ENCODE measurements at places on chromosomes 6 and 20.
A peak's percentile ranks its signal among the peaks of the same experiment; 100 is the strongest.

DNA sequence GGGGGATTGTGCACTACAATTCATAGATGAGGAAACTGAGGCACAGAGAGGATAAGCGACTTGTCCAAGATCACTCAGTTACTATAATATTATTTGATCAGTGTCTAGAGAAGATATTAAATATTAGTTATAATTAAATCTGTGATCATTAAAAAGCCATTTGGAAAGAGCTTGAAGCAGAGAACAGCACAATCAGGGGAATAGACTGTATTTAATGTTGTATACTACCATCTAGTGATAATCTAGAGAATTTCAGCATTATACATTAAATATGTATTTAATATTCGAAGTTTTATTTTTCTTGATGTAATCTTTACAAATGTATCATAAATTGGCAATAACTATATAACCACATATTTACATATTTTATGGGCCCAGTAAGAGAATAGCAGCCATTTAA is 20.1 kb upstream of the MTCL3 start:
- DNase-seq, result no peak

GRCh38 chr6:165716886-165717285 is 53.8 kb upstream of the PDE10A start:
- DNase-seq, result no peak

GRCh38 chr6:88165844-88166492 is at the start of gene CNR1:
TSS of gene CNR1 (minus strand) at chr6:88166347. CDS start at chr6:88145274, 21,073 bp downstream.
- peak; percentile 22 for DNase-seq

- no peak for DNase-seq
Observed at GRCh38 chr20:45872626-45873025, 8.4 kb upstream of the ZSWIM1 start.

- no peak for DNase-seq
Observed at GRCh38 chr6:149628875-149629510, 19.5 kb downstream of the KATNA1 start.

DNA sequence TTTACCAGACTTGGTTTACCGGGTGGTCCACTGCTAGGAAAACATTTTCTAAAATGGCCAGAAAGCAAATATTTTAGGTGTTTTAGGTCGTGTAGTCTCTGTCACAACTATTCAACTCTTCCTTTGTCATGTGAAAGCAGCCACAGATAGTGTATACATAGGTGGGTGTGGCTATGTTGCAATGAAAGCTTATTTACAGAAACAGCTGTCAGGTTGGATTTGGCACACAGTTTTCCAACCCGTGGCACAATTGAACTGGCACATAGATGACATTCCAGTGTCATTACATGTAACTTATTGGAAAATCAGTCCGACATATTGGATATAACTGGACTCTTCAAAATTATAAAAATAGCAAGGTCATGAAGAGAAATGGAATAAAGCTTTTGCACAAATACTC is 68.9 kb upstream of the KCNQ5 start:
- no peak for DNase-seq

- DNase-seq, result no peak
Observed at GRCh38 chr20:36167902-36168503, 13.5 kb downstream of the EPB41L1 start.

GRCh38 chr6:7540595-7540994 is 876 bp upstream of the DSP start:
- DNase-seq, result no peak

DNA sequence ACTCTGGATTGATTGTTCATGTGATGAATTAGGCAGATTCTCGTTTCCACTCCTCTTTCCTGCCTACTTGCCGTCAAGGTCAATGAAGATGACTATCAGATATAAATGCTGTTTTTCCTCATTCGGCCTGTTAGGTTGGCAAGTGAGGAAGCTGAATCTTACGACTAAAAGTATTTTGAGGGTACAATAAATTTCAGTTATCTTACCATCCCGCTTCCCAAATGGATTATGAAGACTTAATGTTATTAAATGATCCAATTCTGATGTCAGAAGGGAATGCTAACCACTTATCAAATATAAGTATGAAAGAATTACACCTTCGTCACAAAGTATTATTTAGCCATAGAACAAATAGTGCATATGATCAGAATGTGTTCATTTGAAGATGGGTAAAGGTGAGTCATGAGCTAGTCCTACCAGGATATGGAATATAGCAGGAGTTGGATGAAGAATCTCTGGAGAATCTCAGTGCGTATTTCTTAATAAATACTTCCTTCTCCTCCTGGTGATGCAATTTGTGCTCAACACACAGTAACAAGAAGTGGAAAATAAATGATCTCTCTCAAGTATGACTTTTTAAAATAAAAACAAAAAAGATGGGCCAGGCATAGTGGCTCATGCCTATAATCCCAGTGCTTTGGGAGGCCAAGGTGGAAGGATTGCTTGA is 4.6 kb downstream of the GPLD1 start:
- DNase-seq, result no peak

DNA sequence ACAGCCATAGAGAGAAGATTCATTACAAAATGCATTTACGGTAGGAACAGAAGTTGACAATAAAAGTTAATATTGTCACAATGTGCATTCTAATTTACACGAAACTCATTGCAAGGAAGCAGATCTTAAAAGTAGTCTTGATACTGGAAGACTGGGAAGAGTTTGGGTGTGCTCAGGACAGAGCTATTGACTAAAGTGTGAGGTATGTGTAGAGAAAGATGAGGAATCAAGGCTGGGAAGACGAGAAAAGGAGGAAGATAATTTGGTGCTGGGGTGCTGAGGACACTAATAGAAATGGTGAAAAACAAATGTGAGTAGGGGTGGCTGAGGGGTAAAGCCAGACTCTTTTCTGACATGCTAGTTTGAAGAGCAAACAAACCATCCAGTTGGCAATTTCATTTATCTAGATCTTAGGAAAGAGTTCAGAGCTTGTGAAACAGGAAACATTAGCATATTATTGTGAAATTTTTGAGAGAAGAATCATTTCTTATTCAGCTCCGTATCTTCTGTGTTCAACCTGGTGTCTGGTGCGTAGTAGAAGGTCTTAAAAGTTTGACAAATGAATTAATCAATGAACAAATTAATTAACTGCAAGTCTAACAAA is 72.7 kb downstream of the ELOVL4 start:
- DNase-seq, result no peak

DNA sequence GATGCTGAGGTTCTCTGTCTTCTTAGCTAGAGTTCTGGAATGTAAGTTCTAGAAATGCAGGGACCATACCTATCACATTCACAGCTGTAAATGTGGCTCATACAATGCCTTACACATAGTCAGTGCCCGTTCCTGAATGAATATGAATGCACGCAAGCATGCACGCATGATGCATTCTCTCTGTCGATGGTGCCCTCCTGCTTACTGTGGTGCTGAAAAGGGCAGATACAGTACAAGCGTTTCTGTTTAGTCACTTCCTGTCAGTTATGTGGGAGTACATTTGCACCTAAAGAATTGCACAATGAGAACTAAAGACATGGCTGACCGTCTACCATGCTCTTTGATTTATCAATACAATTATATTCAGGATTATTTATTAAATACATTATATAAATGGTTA is 152.2 kb upstream of the SOX4 start:
- no peak for DNase-seq

DNA sequence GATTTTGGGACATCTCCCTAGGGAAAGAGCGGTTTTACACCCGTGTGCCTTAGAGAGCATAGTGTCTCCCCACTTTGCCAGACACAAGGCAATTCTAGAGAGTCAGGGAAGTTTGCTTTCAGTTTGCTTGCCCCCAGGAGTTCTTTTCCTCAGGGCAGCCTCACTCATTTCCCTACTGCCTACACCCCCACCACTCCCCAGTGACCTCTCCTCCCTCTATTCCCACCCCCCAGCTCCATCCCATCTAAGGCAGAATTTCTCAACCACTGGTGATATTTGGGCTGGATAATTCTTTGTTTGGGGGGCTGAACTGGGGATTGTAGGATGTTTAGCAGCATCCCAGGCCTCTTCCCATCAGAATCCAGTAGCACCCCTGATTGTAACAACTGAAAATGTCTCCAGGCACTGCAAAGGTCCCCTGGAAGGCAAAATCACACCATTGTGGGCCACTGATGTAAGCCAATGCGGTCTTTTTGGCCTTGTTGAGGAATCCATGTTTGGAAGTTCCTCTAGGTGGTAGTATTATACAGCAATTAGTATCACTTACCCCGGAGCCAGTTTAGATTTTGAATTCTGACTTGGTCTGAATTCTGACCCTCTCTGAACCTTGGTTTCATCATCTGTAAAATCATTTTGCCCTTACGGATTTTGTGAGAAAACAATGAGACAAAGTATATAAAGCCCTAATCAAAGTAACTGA is 1.3 kb downstream of the EPPIN start:
- no peak for DNase-seq

- DNase-seq, result no peak
Observed at GRCh38 chr6:125637207-125637606, 112.2 kb upstream of the HEY2 start.

- no peak for DNase-seq
Observed at GRCh38 chr6:89190741-89191140, 26.4 kb downstream of the GABRR1 start.

DNA sequence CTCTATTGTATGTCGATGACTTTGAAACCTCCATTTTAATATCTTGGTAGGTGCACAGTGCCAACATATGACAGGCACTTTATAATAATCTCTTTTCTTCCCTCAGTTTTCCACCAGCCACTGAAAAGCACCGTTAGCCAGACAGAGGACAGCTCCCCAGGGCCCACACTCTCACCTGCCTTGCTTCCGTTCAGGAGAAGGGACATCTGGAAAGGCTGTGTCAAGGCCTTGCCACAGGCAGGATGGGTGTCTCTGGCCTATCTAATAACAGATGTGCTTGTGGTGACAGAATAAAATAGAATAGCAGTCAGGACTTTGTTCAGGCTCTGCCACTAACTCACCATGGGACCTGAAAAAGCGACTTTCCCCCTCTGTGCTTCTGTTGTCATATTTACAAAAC is 75.5 kb upstream of the CCDC167 start:
- DNase-seq, result no peak

DNA sequence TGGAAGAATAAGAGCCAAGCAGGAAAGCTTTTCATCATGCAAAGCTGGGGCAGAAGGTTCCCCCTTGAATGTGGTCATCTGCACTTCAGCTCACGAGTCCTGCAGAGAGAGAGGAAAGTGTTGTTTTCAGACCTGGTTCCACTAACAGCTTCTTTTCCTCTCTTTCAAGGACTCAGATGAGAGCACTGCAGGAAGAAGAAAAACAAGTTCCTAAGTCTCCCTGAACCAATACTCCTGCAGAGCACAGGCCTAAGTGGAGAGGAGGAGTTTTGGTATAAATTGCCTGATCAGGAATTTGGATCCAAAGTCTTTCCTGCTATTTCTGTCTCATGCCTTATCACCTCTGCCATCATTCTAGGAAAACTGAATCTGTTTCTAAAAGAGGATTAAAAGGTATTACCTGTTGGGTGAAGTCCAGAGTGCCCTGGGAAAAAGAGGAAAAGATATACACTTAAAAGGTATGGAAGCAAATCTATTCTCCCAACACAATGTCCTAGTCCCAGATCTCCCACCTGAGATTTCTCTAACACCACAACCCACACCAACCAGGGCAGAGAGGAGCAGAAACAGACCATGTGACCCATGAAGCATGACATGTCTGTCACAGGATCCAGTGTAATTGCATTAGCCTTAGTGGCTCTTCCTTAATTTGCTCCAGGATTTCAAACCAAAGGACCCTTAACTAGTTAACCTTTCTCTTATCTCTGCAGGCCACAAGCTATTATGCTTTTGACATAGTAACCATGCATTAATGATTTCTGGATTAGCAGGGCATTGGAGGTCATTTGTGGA is 12.2 kb downstream of the HLA-DRB5 start:
- no peak for DNase-seq
